ENCODE measurements at places on chromosomes 16 and 17.

GRCh38 chr17:67035131-67036083 is 8.9 kb upstream of the CACNG1 start:
- DNase-seq = no peak

DNA sequence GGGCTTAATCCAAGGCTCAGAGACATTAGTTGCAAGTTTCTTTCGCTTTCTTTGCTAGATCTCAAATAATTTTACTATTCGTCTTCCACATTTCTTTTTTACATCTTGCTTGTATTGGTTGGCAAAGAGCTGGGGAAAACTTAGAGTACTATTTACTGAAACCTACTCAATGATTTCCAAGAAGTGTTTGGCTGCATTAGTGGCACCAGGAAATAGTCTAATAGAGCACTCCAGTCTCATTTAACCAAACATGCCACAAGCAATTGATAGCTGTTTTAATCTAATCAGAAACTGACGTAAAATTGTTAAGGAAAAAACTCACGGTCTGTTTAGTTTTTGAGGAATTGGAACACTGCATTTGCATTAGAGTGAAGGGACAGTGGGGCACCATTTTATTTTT is 29.0 kb downstream of the NUP93 start:
- DNase-seq = no peak

DNA sequence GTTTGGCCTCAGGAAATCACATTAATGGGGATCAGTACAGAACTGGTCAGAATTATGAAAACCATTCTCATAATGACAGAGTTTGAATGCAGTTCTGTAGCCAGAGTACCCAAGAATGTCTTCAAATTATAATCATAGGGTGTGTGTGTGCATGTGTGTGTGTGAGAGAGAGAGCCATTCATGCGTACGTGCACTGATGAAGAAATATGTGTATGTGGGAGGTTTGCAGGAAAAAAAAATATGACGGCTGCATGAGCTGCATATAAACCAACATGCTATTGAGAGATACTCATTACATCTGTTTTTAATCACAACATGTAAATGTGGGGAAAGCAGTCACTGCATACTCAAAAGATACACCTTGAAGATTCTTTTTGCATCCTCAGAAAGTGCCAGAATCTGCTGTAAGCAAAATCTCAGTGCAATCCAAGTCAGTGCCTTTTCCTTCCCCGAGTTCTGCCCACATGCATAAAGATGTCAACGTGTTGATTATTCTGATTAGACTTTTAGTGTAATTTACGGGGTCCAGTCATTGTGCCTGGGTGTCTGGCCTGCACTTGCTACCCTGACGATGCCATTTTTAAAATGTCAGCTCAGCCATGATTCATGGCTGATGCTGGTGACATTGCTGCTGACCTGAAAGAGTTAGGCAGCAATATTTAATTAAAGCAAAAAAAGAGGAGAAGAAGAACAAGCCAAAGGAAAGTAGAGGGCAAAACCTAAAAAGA is 378.7 kb upstream of the ZFHX3 start:
- DNase-seq = no peak

GRCh38 chr16:81778861-81779535 is at the start of gene PLCG2:
TSS of gene PLCG2 (plus strand) at chr16:81779291. CDS start at chr16:81785990, 6,699 bp downstream.
- DNase-seq = peak; percentile 95

GRCh38 chr17:3804503-3804931 is 3.5 kb upstream of the ITGAE start:
- DNase-seq = peak; percentile 70

DNA sequence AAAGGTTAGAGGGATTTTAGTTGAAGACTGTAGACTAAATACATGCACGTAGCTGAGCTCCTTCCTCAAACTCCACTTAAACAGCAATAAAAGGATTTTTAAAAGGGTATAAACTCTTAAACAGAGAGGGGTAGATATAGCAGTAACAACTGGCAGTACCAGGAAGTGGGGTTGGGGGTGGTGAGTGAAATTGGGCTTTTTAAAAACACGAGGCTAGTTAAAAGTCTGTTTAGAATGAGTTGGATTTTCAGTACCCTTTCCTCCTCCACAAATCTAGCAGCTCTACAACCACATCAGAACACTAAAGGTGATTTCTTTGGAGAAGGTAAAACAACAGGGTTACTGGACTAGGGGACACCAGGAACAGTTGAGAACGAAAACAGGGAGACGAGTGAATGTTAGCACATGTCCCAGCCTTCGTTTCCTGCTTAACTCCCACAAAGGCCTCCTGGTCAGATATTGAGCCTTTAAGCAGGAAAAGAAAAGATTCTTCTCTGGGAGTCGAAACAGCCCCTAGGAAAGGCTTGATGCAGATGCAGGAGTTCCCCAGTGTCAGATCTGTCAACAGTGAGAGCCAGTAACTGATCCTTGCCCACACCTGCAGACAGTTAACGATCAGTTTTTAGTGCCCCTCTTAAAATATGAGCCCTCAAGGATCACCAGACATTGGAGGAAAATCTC is 13.8 kb downstream of the NETO2 start:
- DNase-seq = no peak
